Brain pericyte (primary cell): ENCODE measurements at places on chromosomes 5 and 9.

DNA sequence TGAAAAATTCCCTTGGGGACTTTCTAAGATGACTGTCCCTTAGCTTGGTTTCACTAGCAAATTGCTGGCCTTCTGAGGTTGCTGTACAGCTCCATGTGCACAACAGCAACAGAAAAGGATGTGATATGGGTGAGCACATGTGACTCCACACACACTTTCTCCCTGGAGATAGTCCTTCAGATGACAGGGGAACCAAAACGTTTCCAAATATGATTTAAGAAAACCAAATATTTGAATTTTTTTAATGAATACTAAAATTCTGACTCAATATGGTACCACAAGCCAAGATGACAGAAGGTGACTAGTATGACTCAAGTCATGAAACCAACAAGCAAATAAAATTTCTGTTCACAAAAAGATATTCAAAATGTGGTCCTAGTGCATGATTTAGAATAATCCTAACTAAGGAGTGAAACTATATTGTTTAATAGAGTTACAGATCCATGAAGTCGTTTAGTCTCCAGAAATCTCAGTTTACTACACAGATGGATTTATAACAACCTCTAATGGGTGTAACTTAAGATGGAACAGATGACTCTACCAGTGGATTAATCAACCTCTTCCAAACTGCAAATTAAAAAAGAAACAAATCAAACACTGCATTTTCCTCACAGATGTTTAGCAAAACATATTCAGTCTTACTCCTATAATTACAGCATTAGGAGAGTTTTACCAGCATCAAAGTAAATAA lies 144.8 kb upstream of the PIK3R1 start:
- no peak for DNase-seq

- no peak for DNase-seq
These were observed 49.3 kb downstream of the NLN start for GRCh38 chr5:65771266-65771665.

GRCh38 chr9:84807870-84808390 lies 138.4 kb downstream of the NTRK2 start:
- DNase-seq: no peak

- no peak for DNase-seq
These were observed 6.6 kb upstream of the CCDC187 start for GRCh38 chr9:136310273-136311030.

DNA sequence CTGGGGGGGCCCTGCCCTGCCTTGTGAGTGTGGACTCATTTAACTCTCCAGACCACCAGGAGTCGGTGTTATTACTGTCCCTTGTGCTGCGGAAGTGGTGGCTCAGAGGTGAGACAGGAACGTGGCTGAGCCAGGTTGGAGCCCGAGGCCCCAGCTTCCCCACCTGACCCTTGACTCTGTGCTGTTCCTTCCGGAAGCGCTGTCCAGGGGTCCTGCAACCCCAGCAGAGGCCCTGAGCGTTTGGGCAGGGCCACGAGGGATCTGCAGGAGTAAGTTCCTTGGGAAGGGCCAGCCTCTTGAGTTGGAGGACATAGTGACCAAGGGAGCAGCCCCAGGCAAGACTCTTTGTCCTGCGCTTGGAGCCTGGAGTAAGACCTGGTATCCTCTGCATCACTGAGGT lies 99.6 kb downstream of the RXRA start:
- DNase-seq: no peak

DNA sequence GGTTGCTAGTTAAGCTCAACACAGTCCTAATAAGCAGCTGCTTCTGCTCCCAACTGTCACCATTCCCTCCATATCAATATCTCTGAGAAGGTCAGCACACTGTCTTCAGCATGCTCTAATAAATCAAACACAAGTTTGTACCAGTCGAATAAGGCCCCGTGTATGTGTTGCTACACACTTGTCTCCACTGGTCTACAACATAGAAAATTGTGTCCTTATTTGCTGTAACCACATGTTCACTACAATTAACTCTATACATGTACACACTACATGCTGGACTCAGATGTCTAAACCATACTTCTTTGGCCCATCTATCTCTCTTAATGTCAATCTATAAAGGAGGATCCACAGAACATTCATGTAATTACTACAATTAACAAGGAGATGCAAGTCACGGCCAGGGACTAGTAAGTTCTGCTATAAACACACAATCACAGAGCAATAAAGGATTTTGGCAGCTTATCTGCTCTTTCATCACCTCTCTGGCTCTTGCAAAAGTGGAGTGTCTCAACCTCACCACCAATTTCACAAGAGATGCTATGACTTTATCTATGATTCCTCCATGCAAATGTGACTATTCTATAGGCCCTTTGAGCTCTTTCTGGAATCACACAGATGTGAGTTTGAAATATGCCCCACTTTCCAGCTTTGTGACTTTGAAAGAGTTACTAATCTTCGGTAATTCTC lies 143.9 kb downstream of the SEMA5A start:
- no peak for DNase-seq

DNA sequence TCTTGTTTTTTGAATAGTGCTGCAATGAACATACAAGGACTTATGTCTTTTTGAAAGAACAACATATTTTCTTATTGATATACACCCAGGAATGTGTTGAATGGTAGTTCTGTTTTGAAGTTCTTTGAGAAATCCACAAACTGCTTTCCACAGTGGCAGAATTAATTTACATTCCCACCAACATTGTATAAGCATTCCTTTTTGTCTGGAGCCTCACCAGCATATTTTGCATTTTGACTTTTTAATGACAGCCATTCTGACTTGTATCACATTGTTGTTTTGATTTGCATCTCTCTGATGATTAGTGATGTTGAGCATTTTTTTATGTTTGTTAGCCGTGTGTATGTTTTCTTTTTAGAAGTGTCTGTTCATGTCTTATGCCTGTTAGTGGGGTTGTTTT lies 524.9 kb downstream of the SEMA5A start:
- no peak for DNase-seq

DNA sequence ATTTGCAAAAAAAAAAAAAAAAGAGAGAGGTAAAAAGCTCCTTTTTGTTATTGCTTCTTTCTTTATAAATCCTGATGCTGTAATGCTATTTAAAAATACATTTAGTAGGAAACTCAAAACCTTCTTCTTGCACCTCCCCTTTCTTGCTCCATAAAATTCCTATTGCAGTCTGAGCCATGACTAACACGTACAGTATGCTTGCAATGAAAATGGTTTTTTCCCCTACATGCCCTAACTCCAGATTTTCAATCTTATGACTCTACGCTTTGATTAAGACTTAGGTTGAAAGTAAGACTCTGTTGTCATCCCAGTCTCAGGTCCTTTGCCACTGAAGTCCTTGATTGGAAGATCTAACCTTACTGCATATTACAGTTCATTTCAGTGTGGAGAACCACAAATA lies 23.9 kb downstream of the FGF10 start:
- no peak for DNase-seq

- no peak for DNase-seq
These were observed 21.1 kb upstream of the SHB start for GRCh38 chr9:38090170-38090569.

GRCh38 chr9:134263596-134263995 lies 62.7 kb upstream of the RXRA start:
- DNase-seq: no peak

DNA sequence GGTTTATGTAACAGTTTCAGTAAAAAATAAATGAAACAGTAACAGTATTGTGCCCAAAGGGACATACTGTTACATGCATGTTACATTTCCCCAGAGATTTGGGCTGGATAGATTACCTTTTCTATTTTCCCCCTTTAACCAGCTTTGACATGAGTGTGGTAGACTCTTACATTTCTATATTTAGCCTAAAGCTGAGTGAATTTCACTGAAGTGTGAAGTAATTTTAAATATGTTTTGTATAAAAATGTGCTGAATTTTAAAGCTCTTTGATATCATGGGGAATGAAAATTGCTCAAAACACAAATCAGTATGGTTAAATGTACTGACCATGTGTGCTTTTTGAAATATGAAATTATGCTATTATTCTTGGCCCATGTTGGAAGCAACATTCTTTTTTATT lies 122.3 kb upstream of the CDH10 start:
- DNase-seq: no peak

GRCh38 chr9:35267710-35268109 lies 105.9 kb downstream of the UNC13B start:
- no peak for DNase-seq

DNA sequence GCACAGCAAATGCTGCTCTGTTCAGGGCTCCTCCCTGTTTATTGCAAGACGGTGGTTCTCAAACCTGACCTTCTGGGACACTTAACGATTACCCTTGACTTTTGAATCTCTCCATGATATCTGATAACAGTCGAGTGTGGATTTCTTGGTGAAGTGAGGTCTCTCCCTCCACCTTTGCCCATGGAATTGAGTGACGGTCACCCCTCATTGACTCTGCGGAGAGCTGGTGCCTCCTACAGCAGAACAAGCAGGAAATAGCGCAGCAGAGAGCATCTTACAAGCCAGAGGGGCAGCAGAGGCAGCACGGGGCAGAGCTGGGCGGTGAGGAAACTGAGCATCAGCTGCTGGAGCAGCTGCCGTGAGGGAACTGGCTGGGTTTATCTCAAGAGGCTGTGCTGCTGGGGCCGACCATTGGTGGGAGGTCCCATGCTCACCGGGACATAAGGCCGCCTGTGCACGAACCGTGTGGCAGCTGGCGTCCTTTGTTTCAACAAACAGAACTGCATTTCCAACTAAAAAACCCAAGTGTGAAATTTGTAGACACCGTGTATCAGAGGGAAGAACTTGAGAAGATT lies 189.8 kb downstream of the MTRR start:
- no peak for DNase-seq

DNA sequence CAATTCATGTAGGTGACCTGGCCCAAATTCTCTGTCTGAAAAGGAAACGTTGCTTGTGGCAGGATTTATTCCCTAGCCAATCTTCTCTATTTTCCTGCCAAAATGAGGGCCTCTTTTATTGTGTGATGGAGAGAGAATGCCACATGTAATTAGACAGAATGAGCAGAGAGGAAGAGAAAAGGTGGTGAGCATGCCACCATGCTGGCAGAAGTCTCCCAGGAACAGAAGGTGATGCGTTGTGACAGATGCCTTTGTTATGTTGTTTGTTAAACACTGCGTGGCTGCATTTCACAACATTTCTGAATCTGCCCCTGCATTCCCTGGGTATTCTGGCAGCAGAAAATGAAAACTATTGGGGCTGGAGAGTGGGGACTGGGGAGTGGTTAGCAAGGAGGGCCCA lies 577.6 kb downstream of the TLR4 start:
- no peak for DNase-seq

DNA sequence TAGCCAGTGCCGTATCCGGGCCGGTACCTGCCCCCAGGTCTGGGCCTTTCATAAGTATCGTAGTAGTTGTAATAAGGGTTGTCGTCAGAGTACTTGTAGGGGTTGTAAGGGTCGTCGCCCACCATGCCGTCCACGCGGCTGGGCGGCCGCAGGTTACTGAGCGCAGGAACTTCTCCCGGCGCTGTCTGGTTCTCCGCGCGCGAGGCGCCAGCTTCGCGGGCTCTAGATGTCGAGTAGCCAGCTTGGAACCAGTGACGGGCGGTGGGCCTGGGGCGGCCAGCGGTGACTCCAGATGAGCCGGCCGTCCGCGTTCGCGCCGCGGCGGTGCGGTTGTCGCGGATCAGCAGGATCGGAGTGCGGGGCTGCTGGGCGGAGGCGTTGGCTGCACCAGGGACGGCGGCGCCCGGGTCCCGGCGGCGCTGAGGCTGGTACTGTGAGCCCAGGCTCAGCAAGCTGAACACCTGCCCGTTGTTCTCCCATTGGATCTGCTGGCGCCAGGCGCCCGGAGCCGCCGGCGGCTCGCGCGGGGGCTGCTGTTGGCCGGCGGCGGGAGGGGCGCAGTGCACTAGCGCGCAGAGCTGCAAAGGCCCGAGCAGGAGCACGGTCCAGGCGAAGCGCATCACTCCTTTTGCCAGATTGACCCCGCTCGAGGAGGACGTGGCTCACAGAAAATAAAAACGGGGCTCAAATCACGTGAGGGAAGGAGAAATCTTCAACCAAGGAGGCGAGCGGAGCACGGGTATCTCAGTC lies 518 bp downstream of the LOX start:
- no peak for DNase-seq

GRCh38 chr9:95722141-95722540 lies 153.3 kb upstream of the ERCC6L2 start:
- no peak for DNase-seq

DNA sequence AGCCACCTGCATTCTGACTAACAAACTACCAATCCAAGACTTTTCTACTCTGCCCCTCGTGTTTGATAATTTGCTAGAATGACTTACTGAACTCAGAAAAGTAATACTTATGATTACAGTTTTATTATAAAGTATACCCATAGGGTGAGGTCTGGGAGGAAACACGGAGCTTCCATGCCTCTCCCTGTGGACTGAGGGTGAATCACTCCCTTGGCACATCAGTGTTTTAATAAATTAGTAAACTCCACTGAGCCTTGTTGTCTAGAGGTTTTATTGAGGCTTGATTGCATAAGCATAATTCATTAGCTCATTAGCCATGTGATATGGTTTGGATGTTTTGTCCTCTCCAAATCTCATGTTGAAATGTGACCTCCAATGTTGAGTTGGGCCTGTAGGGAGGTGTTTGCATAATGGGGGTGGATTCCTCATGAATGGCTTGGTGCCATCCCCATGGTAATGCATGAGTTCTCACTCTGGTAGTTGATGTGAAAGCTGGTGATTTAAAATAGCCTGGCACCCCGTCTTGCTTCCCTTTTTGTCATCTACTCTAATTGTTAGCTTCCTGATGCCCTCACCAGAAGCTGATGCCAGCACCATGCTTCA lies 233.6 kb upstream of the TRPC7 start:
- no peak for DNase-seq

GRCh38 chr5:43648499-43649124 lies 45.6 kb downstream of the NNT start:
- DNase-seq: no peak

GRCh38 chr9:39108145-39108544 lies 179.8 kb downstream of the CNTNAP3 start:
- DNase-seq: no peak

- no peak for DNase-seq
These were observed 113.0 kb downstream of the ADAMTS2 start for GRCh38 chr5:179232091-179232735.

DNA sequence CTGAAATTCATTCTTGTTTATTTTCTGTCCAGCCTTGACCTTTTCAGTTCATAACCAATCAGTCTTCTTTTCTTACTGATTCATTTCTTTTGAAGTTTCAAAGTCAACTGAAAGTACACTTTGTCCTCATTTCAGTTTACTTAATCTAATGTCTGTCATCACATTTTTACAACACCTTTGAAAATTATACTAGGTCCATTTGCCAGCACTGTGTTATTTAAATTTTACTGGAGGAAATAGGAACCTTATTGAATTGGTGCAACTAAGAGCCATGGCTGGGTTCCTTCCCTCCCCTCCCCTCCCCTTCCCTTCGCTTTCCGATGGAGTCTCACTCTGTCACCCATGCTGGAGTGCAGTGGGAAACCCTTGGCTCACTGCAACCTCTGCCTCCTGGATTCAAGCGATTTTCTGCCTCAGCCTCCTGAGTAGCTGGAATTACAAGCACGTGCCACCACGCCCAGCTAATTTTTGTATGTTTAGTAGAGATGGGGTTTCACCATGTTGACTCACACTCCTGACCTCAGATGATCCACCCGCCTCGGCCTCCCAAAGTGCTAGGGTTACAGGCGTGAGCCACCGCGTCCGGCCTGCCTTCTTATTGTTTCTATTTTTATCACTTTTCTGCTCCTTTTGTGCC lies 6.3 kb downstream of the RMI1 start:
- DNase-seq: no peak
